NCI-H1930 (cell line): ENCODE measurements at places on chromosomes 2 and 18.

GRCh38 chr18:32208023-32208422, 18.2 kb downstream of the MEP1B start:
- DNase-seq: no peak

DNA sequence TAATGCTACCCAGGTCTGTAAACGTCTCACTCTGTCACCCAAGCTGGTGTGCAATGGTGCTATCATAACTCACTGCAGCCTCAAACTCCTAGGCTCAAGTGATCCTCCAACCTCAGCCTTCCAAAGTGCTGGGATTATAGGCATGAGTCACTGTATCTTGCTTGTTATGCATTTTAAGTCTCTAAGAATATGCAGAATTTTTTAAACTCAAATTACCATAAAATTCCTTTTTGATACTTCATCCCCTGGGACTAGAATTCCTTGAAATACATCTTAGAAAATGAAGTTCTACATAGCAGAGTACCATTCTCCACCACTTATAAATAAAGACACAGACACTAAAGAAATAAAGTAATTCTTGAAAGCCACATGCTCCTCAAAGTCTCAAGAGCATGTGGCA, 30.2 kb upstream of the LRATD1 start:
- no peak for DNase-seq

GRCh38 chr2:48572816-48573215, 42.9 kb downstream of the STON1 start:
- DNase-seq: no peak

DNA sequence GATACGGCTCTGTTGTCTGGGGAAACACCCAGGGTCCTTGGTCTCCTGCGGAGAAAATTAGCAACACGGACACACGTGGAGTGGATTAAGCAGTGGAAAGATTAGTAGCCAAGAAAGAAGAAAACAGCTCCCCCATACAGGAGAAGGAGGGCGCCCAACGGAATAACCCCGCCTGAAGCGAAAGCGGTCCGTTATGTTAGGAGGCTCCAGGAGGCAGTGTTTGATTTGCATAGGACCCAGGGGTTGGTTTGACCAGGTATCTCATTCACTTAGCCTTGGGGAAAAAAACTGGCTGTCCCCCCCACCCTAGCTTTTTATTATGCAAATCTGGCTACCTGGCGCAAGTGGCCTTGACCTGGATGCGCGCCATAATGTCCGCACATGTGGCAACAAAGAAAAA, 170.1 kb upstream of the KYNU start:
- DNase-seq: no peak

GRCh38 chr2:69253112-69253511, 133.9 kb downstream of the GFPT1 start:
- DNase-seq: no peak

DNA sequence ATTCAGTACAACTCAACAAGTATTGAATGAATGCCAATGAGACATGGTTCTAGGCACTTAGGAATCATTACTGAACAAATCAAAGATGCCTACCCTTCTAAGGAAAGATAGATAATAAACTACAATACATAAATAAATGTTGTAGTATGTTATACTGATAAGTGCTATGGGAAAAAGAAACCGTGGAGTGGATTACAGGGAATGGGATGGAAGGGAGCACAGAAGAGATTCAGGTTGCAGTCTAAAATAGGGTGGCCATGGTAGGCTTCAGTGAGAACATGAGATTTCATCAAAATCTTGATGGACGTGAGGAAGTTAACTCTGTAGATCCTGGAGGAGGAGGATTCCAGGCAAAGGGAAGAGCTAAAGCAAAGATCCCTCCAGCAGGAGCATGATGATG, 17.9 kb upstream of the CREB1 start:
- DNase-seq: no peak

GRCh38 chr2:203993011-203993410, 56.4 kb downstream of the ICOS start:
- no peak for DNase-seq
